ENCODE measurements at places on chromosomes 6 and 20.

- peak; percentile 60 for DNase-seq
Measured at GRCh38 chr6:129844118-129844891, 16.8 kb downstream of the TMEM244 start.

- DNase-seq: no peak
Measured at GRCh38 chr20:62889871-62890270, 28.2 kb upstream of the TCFL5 start.

GRCh38 chr6:38673397-38674165 is 29.4 kb downstream of the GLO1 start:
- no peak for DNase-seq

- DNase-seq: no peak
Measured at GRCh38 chr6:1244941-1245340, 67.0 kb upstream of the FOXQ1 start.

- peak; percentile 31 for DNase-seq
Measured at GRCh38 chr6:33609528-33609927, 11.6 kb upstream of the ITPR3 start.

- DNase-seq: peak; percentile 35
Measured at GRCh38 chr6:106253172-106253571, 72.4 kb downstream of the ATG5 start.

DNA sequence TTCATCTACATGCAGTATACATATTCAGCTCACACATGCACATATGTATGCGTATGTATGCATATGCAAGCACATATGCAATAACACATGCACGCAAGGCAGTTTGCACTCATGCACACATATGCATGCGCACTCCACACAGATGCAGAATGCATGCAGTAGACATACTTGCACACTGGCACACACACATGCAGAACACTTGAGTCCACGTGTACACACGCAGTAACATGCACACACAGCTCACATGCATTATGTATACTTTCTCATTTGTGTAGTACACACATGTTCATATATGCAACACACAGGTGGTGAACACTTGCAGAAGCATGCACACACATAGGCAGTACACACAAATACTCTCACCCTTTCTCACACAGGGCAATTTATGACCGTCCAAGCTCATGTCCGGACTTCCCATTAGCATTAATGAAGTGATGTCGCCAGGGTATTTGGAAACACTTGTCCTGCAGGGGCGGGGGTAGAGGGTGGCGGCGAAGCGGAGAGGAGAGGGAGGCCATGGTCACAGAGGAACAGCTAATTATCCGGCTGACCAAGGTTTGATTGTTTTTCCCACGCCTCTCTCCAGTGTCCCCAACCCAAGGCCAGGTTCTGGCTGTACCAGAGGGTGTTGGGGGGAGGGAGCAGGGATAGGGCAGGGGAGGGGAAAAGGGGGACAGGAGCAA is 91.3 kb downstream of the VEGFA start:
- no peak for DNase-seq

- no peak for DNase-seq
Measured at GRCh38 chr20:25553819-25554296, 31.5 kb downstream of the NINL start.

GRCh38 chr6:159357211-159357915 is 188.2 kb downstream of the FNDC1 start:
- no peak for DNase-seq

- DNase-seq: no peak
Measured at GRCh38 chr6:14135893-14136539, 18.4 kb downstream of the CD83 start.

DNA sequence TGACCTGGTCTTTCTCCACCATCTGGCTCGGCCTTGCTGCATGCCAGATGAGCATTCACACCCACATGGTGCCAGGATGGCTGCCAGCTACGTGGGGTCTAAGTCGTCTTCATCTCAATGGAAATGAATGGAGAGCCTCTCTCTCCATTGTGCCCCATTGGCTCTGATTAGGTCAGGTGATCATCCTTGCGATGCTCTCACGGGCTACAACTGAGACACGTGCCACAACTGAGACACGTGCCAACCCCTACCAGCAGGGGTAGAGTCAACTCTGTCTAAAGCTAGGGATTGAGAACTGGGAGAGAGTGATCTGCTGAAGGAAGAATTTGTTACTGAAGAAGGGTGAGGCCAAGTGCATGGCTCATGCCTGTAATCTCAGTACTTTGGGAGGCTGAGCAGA is 67.3 kb upstream of the RALY start:
- no peak for DNase-seq

- peak; percentile 31 for DNase-seq
Measured at GRCh38 chr6:22298475-22298890, 1.6 kb upstream of the PRL start.

DNA sequence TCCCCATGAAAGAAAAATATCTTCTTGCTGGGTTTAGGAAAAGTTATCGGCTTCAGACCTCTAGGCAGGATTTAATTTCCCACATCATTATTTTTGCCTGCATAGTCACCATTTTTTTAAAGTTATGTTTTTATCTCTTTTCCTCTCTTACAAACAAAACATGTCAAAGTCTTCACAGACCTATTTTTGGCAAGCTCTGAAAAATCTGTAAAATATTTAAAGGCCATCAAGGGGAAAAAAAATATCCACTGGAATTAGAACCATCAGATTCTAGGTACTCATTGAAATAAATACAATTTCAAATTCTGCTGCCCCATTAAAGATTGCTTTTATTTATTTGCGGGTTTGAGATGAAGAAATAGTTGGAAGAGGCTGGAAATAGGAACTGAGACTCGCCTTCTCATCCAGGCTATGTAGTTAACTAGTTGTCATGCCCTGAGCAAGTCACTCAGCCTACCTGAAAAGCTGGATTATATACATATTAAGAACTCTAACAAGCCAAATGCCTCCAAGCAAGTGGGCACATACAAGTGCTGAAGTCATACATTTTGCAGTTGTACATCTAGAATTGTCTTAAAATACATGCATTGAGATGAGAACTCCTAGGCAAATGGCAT is 101.7 kb upstream of the SASH1 start:
- DNase-seq: no peak

DNA sequence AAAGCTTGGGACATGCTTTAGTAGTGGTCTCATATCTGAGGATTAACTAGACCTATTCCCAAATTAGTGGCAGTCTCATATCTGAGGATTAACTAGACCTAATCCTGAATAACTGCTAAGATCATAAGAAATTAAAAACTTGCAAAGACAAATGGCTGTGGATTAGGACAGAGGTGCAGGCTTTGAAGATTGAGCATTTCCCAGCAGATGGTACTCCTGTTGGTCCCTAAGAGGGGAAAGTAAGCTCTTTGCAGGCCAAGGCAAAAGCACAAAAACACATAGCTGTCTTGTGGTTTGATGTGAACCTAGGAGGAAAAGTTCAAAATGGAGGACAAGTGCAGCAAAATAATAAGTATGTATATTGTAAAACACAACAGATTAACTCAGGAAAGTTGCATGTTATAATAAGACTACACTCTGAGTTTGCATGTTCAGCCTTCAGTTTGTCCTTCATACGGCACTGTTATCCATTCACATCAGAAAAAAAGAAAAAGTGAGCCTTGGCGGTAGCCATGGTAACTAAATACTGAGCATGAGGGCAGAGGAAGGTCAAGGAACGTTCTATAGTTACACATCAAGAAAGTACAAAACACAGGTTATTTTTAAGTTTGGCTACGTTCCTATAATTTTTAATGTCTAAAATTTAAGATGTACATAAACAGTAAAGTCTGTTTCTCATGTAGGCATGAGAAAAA is 62.8 kb downstream of the FILIP1 start:
- no peak for DNase-seq

- peak; percentile 43 for DNase-seq
Measured at GRCh38 chr6:51613558-51613957, 473.9 kb downstream of the PKHD1 start.

DNA sequence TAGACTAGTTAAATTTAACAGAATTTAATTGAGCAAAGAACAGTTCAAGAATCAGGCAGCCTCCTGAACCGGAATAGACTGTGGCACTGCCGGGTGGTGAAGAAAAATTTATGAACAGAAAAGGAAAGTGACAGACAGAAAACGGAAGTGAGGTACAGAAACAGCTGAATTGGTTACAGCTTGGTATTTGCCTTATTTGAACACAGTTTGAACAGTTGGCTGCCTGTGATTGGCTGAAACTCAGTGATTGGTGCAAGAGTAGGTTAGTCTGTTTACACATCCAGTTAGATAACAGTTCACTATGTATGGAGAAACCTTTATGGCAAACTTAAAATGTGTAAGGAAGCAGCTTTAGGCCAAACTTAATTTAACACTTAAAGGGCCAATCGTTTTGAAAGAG is 116.0 kb upstream of the CITED2 start:
- DNase-seq: no peak

DNA sequence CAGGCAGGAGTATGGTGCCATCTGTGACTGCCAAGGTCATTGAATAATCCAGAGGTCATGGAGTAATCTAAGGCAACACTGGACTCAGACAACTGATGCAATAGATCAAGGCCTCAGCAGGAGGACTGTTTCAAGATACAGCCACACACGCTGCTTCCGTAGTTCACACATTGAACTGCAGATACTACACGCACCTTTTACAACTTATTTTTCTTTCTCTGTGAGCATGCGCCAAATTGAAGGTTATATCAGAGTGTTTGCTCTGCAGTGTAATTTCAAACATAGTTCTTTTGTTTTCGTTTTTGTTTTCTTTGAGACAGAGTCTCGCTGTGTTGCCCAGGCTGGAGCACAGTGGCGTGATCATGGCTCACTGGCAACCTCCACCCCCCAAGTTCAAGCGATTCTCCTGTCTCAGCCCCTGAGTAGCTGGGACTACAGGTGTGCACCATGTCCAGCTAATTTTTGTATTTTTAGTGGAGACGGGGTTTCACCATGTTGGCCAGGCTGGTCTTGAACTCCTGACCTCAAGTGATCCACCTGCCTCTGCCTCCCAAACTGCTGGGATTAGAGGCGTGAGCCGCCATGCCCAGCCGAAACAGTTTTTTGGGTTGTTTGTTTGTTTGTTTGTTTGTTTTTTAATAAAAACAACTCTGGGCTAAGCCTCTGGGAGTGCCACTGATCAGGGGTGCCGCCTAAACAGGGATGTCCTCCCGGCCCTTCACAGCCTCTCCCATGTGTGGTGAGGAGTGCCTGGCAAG is 96.6 kb upstream of the NAA20 start:
- DNase-seq: no peak

All from bronchial epithelial cell (primary cell).